Fibroblast of villous mesenchyme (primary cell): ENCODE measurements at places on chromosomes 1 and 21. TPM values are rescaled to one million over a fixed set of nuclear protein-coding genes. Genes with fewer than 3 reads are reported as not detected.

The SPATA6 gene
- 4.2 and 4.7 TPM in 2 replicates for total RNA-seq

- DNase-seq: no peak
These were observed 94.7 kb downstream of the DMRTB1 start for GRCh38 chr1:53553734-53554509.

The C1QTNF12 gene
- total RNA-seq: 0.32 and 0.43 TPM in 2 replicates

GRCh38 chr1:114902343-114902742, 47.7 kb downstream of the SYCP1 start:
- no peak for DNase-seq

DNA sequence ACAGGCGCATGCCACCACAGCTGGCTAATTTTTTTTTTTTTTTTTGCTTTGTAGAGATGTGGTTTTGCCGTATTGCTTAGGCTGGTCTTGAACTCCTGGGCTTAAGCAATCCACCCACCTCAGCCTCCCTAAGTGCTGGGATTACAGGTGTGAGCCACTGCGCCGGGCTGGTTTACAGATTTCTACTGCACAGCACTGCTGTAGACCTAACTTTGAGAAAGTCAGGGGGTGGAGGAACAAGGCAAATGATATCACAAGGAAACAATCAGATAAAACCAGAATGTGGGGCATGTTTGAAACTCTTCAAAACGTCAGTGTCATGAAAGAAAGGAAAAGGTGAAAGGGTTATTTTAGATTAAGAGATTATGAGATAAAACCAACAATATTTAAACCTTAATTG, 45.3 kb downstream of the URB2 start:
- no peak for DNase-seq

DNA sequence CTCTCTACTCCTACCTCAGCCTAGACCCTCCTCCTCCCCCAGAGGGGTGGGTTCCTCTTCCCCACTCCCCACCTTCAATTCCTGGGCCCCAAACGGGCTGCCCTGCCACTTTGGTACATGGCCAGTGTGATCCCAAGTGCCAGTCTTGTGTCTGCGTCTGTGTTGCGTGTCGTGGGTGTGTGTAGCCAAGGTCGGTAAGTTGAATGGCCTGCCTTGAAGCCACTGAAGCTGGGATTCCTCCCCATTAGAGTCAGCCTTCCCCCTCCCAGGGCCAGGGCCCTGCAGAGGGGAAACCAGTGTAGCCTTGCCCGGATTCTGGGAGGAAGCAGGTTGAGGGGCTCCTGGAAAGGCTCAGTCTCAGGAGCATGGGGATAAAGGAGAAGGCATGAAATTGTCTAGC, 21.6 kb upstream of the VPS13D start:
- DNase-seq: no peak

DNA sequence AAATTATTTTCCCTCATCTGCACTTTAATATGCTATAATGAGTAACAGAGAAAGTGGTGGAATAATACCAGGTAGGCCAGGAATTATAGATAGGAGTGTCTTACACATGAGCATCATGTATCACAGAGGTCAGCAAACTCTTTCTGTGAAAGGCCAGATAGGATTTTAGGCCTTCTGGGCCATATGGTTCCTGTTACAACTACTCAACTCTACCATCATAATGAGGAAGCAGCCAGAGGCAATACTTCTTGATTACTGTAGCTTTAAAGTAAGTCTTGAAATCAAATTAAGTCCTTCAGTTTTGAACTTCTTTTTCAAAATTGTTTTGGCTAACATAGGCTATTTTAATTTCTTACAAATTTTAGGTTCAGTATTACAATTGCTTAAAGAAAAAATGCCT, 32.1 kb upstream of the IGSF3 start:
- DNase-seq: no peak

DNA sequence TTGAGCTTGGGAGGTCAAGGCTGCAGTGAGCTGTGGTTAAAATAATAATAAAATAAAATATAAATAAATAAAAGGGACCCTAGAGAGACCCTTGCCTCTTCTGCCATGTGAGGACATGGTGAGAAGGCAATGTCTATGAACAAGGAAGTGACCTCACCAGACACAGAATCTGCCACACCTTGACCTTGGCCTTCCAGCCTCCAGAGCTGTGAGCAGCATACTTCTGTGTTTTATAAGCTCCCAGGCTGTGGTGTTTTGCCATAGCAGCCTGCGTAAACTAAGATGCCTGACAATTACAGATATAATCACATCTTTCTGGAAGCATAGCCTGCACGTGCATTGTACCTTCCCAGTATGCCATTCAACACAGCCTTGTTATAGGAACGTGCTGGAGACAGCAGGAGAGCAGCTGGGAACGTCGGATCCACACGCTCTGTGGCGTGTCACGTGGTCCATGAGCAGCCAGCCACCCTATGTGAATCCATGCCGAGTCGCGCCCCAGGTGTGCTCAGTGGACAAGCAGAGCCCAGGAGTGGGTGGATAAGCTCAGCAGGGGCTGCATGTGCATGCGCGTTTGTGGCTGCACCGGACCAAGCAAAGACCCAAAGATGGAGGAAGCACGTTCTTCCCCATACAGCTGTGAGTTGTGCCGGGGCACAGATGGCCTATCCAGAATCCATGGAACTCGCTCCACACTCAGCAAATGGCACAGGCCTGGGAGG, 17.8 kb downstream of the WNT9A start:
- no peak for DNase-seq
